ENCODE measurements at places on chromosomes 4 and X.

- no peak for DNase-seq
Measured at GRCh38 chr4:69743476-69744156, 16.8 kb downstream of the SULT1B1 start.

- DNase-seq, result no peak
Measured at GRCh38 chr4:89007338-89007939, 49.5 kb downstream of the FAM13A start.

DNA sequence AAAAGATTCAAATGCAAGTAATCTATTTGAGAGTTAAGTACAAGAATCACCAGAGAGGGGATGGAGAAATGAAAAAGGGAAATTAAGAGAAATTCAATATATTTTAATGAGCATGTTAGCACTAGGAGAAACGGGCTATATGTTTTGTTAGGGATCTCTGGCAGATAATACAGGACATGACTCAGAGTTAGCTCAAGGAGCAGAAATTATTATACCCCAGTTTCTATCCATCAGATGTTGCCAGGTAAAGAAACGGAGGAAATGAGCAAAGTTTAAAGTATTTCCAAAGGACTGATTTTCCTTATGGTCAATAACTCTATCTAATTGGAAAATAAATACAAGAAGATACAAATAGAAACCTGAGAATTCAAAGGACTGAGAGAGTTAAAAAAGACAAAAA, 867.6 kb downstream of the TRAM1L1 start:
- no peak for DNase-seq

DNA sequence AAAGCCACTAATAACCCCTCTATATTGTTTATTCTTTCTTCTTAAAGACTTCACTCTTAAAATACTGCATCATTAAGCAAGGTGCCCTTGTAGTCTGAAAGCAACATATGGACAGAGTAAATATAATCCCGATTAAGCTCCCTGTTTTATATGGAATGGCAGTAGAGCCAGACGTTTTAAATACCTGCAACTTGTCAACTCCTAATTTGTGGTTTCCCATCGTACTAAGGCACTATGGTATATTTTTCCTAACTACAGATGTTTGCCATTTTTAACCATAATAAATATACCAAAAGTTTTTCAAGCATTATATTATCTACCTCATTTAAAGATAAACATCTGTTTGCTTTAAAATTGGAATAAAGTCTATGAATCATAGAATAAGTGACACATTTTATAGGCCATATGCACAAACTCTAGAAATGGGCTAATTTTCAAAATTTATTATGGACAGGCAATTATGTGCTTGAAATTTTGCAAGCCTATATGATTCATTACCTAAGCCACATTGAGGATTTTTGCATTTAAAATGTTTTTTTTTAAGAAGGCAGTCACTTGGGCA, 194.6 kb downstream of the FRMPD4 start:
- DNase-seq, result no peak

DNA sequence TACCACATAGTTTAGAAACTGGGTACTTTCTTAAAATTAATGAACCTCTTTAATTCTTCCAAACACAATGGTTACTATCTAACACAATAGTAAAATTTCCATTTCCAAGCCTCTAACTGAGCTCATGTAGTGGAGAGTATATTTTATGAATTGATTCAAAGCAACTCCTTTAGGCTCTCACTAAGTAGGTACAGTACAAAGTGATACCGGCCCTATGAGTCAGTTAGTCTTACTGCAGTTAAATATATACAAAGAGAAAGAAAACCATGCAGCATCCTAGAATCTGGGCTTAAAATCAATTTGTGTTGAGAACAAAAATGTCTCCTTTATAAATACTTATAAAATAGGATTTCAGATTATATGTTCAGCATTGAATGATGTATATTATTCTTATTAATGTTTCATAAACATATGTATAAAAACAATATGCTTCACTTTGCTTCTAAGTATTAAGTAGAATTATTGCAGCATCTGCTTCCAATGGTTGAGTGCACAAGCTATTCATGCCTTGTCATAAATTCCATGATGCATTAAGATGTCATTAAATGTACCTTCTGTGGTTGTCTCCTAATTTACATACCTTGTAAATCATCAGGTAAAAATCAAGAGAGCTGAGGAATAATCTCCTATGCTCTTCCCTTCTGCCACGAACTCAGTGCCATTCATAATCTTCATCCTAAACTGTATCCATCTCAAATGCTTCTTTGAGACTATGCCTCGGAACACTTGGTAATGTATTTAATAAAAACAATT, 1037.8 kb downstream of the STPG2 start:
- DNase-seq, result no peak

GRCh38 chr4:6024313-6024960, 6.2 kb upstream of the C4orf50 start:
- DNase-seq, result peak; percentile 16

- DNase-seq, result no peak
Measured at GRCh38 chrX:71217298-71217697, 5.7 kb upstream of the GJB1 start.

- DNase-seq, result no peak
Measured at GRCh38 chr4:152102436-152103000, 341.7 kb upstream of the GATB start.

GRCh38 chrX:56729152-56729850, at the start of gene NBDY:
Gene NBDY (plus strand): TSS chrX:56729243. CDS start chrX:56729354, 111 bp downstream.
- DNase-seq, result peak; percentile 82

- DNase-seq, result no peak
Measured at GRCh38 chr4:89077761-89078160, 20.8 kb upstream of the FAM13A start.

- DNase-seq, result no peak
Measured at GRCh38 chr4:177596035-177596434, 153.8 kb upstream of the AGA start.

DNA sequence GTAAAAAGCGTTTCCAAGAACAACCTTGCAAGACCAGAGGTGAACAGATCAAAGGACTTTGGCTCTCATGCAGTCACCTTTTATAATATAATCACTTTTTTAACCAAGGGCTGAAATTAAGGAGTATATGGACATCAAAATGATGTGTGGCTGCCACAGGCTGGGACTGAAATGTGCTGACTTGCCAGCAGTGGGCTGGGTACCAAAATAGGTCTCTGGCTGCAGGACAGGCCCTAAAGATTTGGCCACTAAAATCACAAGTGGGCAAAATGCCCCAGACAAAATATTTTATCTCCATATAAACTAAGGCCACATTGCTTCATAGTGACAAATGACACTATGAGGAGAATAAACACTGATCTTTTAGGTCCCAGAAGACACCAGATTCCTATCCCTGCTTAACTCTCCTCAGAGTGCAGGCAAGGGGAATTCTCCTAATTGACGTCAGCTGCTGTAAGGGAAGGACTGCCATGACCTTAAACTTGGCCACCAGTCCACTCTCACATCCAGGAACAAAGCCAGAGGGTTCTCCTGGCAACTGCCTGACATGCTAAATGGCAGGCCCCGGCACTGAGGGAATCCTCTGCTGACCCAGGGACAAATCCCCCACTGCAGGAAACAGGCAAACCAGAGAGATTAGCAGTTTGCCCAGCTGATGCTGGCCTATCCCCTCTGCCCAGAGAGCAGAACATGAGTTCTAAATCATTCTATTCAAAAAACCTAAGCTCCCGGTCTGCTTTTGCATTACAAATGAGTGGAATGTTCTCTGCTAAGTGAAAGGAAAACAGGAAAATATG, 155.8 kb downstream of the PPP3CA start:
- DNase-seq, result peak; percentile 86

- no peak for DNase-seq
Measured at GRCh38 chrX:16612257-16612897, 37.6 kb upstream of the S100G start.

GRCh38 chr4:127143460-127144195, 489.1 kb upstream of the INTU start:
- peak; percentile 49 for DNase-seq

- DNase-seq, result no peak
Measured at GRCh38 chr4:122034619-122035018, 82.8 kb upstream of the TRPC3 start.

DNA sequence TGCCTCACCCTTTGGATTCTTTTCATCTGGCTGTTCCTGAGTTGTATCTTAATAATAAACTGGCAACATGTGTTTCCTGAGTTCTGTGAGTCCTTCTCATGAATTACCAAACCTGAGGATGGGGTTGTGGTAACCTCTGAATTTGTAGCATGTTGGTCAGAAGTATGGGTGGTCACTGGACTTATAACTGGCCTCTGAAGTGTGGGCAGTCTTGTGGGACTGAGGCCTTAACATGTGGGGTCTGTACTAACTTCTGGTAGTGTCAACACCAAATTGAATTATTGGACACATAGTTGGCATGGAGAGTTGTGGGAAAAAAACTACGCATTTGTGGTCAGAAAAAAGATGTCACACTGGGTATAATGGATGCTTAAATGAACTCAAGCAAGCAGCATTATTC, 45.0 kb upstream of the TNIP3 start:
- DNase-seq, result no peak

- no peak for DNase-seq
Measured at GRCh38 chr4:4749137-4749536, 110.3 kb upstream of the MSX1 start.

DNA sequence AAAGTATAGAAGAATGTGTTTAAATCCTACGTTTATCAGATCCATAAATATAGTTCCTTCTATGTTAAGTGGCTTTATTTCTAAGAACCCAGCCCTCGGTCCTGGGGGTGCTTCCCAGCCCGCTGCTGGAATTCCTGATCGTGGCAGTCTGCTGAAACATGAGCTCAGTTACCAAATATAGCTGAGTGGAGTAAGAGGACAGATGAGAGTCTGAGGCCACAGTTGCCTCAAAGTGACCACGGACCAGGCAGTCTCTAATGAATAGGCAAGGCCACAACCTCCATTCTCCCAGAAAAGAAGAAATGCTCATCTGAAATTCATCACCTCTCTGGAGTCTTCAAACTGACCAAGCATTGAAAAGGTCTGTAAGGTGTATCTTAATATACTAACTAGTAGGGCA, at the start of gene PALLD:
Gene PALLD (plus strand): TSS at position 219 of the 400 bp plus-strand sequence.
- DNase-seq, result peak; percentile 65

DNA sequence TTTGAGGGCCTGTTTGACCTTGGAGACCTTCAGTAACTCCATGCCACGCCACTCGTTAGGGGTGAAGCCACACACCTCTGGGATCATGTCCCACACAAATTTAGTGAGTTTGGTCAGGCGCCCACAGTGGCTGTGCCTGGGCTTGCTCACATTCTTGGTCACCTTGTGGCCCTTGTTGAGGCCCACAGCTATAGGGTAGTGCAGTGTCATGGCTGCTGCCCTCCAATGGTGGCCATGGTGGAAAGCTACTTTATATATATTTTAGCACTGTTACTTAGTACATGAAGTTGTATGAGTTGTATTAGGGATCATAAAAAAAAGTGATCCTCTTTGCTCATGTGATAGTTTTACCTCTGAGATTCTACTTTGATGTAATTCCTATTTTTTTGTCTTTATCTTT, 985 bp upstream of the CXCL11 start:
- DNase-seq, result no peak

DNA sequence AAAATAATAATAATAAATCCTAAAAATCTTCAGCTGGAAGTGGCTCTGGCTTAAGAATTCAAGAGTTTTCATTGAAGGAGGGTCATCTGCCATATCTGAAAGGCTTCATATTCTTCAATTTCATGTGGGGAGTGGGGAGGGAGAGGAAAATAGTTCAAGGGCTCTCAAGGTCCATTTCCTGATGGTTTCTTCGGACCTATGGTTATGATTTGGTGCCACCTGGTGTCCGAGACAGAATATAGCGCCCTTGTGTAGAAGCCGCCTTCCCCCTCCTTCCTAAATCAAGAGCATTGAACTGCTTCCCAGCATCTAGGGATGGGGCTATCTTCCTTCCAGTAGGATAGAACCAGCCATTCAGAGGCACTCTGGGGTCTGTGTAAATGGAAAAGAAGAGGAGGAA, 34.3 kb downstream of the NLGN3 start:
- DNase-seq, result peak; percentile 71

- peak; percentile 74 for DNase-seq
Measured at GRCh38 chr4:57044996-57045395, 65.2 kb downstream of the IGFBP7 start.

GRCh38 chrX:11435568-11435967, 142.4 kb downstream of the AMELX start:
- no peak for DNase-seq

DNA sequence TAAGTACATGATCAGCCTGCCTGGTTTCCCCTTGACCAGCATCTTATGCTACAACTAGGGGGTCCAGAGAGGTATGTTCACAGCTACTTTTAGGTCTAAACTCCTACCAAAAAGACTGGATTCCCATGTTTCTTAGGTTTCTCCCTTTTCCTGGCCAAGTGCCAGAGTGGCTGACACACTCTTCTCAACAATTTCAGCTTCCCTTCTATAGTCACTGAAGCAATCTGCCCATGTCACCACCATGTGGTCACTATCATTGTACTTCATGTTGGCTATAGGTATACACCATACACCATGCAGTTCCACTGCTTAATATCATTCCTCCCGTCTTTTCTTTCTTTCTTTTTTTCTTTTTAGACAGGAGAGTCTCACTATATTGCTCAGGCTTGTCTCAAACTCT, 66.9 kb downstream of the KLHL13 start:
- DNase-seq, result no peak

DNA sequence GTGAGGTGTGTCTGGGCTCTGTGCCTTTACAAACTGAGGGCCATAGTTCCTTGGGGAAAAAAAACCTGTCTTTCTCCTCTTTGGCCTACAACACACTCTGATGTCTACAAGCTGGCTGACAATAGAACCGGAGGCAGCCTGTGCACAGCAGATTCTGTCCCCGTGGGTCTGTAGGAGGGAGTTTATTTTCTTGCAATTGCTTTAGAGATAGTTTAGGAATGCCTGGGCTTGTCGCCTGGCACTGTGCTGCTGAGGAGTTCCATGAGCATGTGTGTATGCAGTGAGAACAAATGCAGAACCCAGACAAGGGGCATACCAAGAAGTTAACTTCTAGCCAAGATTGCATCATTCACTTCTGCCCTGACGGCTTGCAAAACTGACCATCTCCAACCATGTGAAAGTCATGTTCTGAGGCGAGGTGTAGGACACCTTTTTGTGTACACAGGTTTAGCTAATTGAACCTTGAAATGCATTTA, 54.1 kb downstream of the CCNI start:
- DNase-seq, result no peak

DNA sequence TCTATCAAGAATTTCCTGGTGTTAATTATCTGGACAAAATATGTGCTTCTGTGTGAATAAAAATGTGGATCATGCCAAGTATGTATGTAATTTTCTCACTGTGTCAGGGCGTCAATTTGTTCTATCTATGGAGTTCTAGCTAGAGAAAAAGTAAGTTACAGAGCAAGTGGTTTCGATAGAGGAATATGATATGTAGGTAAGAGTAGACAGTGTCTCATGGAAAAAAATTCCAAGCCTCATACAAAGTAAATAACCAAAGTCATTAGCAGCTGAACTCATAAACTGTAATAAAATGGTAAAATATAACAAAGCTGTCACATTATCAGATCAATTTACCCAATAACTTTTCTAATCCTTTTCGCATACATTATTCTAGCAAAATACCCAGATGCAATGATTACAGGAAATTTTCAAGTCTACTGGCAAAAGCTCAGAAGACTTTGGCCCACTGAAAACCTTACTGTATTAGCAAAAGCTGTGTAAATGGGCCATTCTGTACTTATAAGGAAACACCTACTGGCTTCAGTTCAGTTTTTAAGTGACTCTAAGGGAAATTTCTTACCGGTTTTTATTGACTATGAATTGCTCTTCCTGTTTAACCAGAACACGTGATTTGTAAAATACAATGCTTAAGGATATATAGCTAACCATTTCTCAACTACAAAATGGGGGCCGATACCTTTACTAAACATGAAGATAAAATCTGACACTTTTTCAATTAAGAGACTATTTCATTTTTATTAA, 121.0 kb upstream of the ARSJ start:
- no peak for DNase-seq

- DNase-seq, result no peak
Measured at GRCh38 chrX:47518144-47518543, 35.1 kb upstream of the ZNF41 start.
